Keratinocyte (primary cell): ENCODE measurements at places on chromosomes 1 and 21. TPM values are rescaled to one million over a fixed set of nuclear protein-coding genes. Genes with fewer than 3 reads are reported as not detected.
A peak's percentile ranks its signal among the peaks of the same experiment; 100 is the strongest.

DNA sequence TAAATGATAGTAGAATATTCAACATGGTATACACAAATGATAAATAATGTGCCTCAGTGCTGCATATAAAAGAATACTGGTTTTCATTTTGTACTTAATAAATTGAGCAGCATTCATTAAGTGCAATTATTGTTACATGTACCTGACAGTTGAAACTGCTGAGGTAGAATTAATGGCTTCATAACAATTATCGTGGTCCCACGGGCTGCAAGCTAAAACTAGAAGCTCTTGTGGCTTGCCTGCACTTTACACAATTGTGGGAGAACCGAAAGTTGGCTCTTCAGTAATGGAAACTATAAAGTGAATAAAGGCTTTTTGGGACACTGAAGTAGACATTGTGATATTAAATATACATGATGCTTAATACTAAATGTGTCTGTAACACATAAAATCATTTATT lies 23.2 kb downstream of the INSL5 start:
- peaks cover 3% of the 10 kb centered on the region for H3K27me3 ChIP-seq
- no peaks in the 10 kb centered on the region for H3K36me3 ChIP-seq
- H3K4me3 ChIP-seq: no peak overlapping the region
- no peak for DNase-seq
- H3K4me1 ChIP-seq: no peaks in the 10 kb centered on the region

DNA sequence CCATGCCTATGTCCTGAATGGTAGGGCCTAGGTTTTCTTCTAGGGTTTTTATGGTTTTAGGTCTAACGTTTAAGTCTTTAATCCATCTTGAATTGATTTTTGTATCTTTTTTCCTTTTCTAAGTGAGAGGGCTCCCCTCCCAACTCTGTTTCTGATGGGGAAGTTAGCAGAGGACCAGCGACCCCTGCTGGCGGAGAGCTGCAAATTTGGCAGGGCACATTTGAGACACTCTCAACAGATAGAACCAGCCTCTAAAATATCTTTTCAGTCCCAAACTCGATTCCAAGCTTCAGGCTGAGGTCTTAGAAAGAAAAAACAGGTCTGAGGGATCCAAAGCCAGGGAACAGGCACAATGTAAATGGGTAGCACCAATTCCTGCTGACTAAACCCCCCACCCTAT lies 32.5 kb downstream of the LRRC3 start:
- no peak overlapping the region for H3K27ac ChIP-seq
- no peaks in the 10 kb centered on the region for H3K36me3 ChIP-seq
- no peak overlapping the region for H3K4me3 ChIP-seq
- no peaks in the 10 kb centered on the region for H3K4me1 ChIP-seq

DNA sequence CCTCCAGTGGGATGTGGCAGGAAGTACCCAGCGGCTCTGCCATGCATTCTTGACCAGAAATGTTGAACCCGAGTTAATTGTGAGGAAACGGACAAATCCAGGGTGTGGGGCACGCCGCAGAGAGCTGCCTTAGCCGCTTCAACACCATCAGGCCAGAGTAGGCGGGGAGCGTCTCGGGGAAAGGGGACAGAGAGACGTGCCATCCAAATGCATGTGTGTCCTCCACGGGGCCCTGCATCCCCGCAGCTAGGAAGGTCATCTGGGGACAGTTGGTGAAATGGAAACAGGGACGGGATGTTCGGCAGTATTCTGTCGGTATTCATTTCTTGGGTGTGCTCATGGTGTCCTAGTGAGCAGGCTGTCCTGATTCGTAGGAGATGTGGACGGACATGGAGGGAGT lies 59.1 kb upstream of the TRAPPC10 start:
- no peak overlapping the region for H3K27ac ChIP-seq
- no peak for DNase-seq
- no peak overlapping the region for H3K4me3 ChIP-seq

DNA sequence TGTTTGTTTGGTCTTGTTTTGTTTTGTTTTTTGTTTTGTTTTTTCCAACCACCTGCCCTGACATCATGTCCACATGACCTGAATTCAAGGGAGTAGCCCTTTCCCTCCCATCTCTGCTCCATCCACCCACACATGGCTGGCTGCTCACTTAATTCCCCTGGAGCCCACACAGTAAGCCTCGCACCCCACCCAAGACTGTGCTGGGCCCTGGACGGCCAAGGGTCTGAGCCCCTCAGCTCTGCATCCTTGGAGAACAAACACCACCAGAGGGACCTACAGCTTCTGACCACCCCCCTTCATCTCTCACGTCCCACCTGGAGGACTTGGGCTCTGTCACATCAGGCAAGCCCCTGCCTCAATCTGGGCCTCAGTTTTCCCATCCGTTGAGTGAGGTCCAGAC lies 39.1 kb downstream of the MATN1 start:
- peaks cover 7% of the 10 kb centered on the region for H3K27me3 ChIP-seq
- DNase-seq: no peak
- H3K4me3 ChIP-seq: no peak overlapping the region
- no peaks in the 10 kb centered on the region for H3K4me1 ChIP-seq
- no peaks in the 10 kb centered on the region for H3K36me3 ChIP-seq
- H3K27ac ChIP-seq: no peak overlapping the region

- peaks cover 44% of the 10 kb centered on the region for H3K4me1 ChIP-seq
- peak overlapping the region; percentile 45 for H3K4me3 ChIP-seq
- DNase-seq: no peak
- no peaks in the 10 kb centered on the region for H3K36me3 ChIP-seq
- no peaks in the 10 kb centered on the region for H3K27me3 ChIP-seq
Measured at GRCh38 chr21:33684068-33684467, 41.8 kb downstream of the ITSN1 start.

- H3K4me3 ChIP-seq: no peak overlapping the region
- DNase-seq: no peak
- H3K27ac ChIP-seq: no peak overlapping the region
- no peaks in the 10 kb centered on the region for H3K36me3 ChIP-seq
- H3K27me3 ChIP-seq: peaks cover 2% of the 10 kb centered on the region
Measured at GRCh38 chr1:22747021-22747734, 36.5 kb downstream of the EPHB2 start.

GRCh38 chr1:8822373-8823294 lies 5.2 kb upstream of the RERE start:
- peak; percentile 36 for DNase-seq
- H3K36me3 ChIP-seq: no peaks in the 10 kb centered on the region
- no peaks in the 10 kb centered on the region for H3K27me3 ChIP-seq
- peak overlapping the region; percentile 37 for H3K27ac ChIP-seq

The CDC42SE1 gene
- 127 to 151 TPM (median 138 TPM) in 3 replicates for polyA plus RNA-seq

The CELA3B gene
- not detected in 3 replicates for polyA plus RNA-seq

The OR14K1 gene
- not detected in 3 replicates for polyA plus RNA-seq

The PODN gene
- not detected in 3 replicates for polyA plus RNA-seq
